Activated CD4-positive, alpha-beta T cell treated with anti-CD3 and anti-CD28 coated beads, Interleukin-2, amount 10 ng/mL, durations not matched to agents 7 days and 5 days (primary cell): ENCODE measurements at places on chromosomes 1 and 21. TPM values are rescaled to one million over a fixed set of nuclear protein-coding genes. Genes with fewer than 3 reads are reported as not detected.

The DBT gene
- total RNA-seq: 10.3 TPM

The DIRAS3 gene
- total RNA-seq: not detected

The MMEL1 gene
- total RNA-seq: 2.9 TPM

The SYTL1 gene
- 83.5 TPM for total RNA-seq

The SLC44A5 gene
- total RNA-seq: not detected

The IBA57 gene
- total RNA-seq: 6.4 TPM

The TMEM269 gene
- 0.25 TPM for total RNA-seq

The GBP7 gene
- total RNA-seq: not detected

The KISS1 gene
- not detected for total RNA-seq

The CLIC4 gene
- total RNA-seq: 14.2 TPM

The ZBTB37 gene
- total RNA-seq: 10.9 TPM

The ZFYVE9 gene
- 1.5 TPM for total RNA-seq

The C1QC gene
- not detected for total RNA-seq

The HSD11B1 gene
- total RNA-seq: 1.5 TPM

The MACO1 gene
- 24.9 TPM for total RNA-seq

The AQP10 gene
- not detected for total RNA-seq

The OR2T11 gene
- total RNA-seq: not detected

The MR1 gene
- total RNA-seq: 37.4 TPM

The AKR7A3 gene
- total RNA-seq: 0.52 TPM

The TINAGL1 gene
- not detected for total RNA-seq

The CFAP45 gene
- 0.37 TPM for total RNA-seq

The SH3D21 gene
- total RNA-seq: 6.5 TPM

The KIF21B gene
- total RNA-seq: 107 TPM

The MAP1LC3C gene
- not detected for total RNA-seq

The BMP8A gene
- not detected for total RNA-seq

The CDK18 gene
- total RNA-seq: 3.5 TPM

The HES3 gene
- total RNA-seq: not detected

The PCAT6 gene
- total RNA-seq: 0.29 TPM
